Ecto neural progenitor cell (in vitro differentiated cells): ENCODE measurements at places on chromosomes 3 and 15.

GRCh38 chr3:131109156-131109555 is 82.5 kb downstream of the NEK11 start:
- no peak for DNase-seq

- no peak for DNase-seq
These were observed 38.8 kb upstream of the RNF7 start for GRCh38 chr3:141699324-141699723.

DNA sequence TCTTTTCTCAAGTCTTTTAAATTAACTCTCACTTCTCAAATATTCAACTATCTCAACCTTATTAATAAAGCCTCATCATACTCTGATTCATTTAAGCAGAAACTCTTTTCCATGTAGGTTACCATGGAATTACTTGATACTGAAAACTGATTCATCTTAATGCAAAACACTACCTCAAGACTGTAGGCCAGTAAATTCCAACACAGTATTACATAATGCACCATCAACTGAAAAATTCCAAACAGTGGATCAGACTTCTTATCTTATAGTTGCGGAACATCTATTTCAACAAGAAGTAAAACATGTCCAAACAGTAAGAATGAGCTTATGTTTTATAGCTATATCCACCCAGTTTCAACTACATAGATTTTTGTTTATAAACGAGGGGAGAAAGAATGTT is 124.5 kb downstream of the PEAK1 start:
- no peak for DNase-seq

- DNase-seq = no peak
These were observed 249.9 kb downstream of the CACNA2D3 start for GRCh38 chr3:54372232-54372631.

DNA sequence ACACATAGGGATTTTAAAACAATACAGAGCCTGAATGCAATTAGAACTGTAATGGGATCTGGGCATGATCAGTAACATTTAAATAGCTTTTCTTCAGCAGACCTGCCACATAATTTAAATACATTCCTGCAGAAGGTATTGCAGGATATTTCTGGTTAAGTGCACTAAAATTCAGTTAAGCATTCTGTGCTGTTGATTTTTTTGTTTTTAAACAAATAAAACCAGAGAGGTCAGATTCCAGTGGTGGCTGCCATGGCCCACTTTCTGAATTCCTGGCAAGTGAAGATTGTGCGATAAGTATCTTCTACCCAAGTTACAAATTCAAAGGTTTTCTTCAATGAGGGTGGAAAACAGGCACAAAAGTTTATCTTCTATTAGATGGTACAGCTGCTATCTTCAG is 98.7 kb downstream of the RAP2B start:
- no peak for DNase-seq

DNA sequence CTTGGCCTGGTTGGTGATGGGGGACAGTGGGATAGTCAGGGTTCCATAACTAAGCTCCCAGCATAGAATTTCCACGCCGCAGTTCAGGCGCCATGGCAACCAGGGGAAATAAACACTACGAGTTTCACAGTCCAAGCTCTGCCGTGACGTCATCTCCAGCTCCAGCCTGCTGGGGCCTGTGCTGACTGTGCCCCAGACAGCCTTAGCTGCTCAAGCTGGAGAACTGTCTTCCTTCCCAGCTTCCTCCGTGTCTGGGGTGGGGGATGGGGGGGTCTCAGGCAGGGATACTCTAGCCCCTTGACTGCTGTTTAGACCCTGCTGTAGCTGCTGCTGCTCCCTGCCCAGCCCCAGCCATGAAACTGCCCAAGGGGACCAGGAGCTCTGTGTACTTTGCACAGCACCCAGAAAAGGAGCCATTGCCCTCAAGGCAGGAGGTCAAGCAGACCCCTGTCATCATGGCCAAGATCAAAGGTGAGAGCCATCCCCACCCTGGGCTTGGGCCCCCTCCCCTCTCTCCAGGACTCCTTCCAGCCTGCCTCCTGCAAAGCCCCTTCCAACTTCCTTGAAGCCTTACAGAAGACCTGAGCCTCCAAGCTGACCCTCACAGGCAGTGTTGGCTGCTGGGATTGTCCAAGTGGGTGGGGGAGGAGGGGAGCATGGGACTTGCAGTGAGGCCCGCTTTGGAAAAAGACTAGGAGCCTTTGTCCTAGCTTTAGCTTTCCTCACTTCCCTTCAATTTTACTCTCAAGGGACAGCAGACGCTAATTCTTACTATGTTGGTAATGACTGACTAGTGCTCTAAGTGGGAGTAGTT is 11.4 kb upstream of the CSPG4 start:
- no peak for DNase-seq

GRCh38 chr15:36622197-36622795 is 42.9 kb downstream of the CDIN1 start:
- no peak for DNase-seq

- no peak for DNase-seq
These were observed 273.1 kb downstream of the ULK4 start for GRCh38 chr3:41688595-41689380.

- DNase-seq = no peak
These were observed 12.8 kb upstream of the CFAP44 start for GRCh38 chr3:113454057-113454456.

DNA sequence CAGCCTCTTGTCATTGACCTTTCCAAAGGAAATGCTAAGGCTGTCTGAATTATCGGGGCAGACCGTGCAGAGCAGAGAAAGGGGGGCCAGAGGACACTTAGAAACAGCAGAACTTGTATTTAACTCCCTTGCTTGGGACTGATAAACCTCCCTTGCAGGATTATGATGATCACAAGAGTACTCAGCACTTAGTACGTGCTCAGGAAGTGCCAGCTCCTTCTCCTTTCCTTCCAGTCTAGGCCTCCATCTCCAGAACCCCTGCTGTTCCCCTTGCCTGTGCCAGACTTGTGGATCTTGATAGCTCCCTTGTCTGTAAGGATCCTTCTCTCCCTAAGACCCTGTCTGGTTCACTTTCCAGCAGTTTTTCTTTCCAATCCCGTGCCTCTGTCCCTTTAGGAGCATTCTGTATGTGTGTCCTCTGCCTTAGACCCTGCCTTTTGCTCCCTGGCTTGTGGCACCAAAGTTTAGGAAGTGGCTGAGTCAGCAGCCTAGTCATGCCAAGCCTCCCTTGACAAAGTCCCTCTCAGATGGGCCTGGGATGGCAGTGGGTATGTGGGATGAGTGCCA is 747 bp downstream of the SORD start:
- DNase-seq = no peak

GRCh38 chr3:177620073-177620472 is 422.8 kb upstream of the TBL1XR1 start:
- DNase-seq = no peak

- no peak for DNase-seq
These were observed at the start of gene LRRFIP2 for GRCh38 chr3:37174532-37175126. LRRFIP2 (minus strand) TSS chr3:37174582; CDS start chr3:37148983, 25,599 bp downstream.

DNA sequence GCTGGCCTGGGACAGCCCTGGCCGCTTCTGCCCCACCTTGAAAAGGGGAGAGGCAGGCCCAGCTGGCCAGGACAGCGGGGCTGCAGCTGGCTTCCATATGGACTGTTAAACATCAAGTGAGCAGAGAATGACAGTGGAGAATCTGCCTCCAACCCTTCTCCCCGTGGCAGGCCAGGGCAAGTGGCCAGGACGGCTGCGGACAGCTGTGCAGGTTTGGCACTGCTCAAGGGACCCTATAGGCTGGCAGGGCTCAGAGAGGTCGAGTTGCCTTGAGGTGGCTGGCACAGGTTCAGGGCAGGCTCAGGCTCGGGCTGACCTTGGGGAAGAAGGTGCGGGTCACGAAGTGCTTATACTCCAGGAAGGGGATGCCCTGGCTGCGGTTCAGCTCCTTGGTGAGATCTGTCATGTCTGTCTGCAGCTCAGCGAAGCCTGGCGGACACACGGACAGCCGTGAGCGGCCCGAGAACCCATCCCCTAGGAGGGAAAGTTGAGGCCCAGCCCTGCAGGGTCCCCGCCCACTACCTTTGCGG is 24.3 kb downstream of the H1-8 start:
- DNase-seq = no peak

DNA sequence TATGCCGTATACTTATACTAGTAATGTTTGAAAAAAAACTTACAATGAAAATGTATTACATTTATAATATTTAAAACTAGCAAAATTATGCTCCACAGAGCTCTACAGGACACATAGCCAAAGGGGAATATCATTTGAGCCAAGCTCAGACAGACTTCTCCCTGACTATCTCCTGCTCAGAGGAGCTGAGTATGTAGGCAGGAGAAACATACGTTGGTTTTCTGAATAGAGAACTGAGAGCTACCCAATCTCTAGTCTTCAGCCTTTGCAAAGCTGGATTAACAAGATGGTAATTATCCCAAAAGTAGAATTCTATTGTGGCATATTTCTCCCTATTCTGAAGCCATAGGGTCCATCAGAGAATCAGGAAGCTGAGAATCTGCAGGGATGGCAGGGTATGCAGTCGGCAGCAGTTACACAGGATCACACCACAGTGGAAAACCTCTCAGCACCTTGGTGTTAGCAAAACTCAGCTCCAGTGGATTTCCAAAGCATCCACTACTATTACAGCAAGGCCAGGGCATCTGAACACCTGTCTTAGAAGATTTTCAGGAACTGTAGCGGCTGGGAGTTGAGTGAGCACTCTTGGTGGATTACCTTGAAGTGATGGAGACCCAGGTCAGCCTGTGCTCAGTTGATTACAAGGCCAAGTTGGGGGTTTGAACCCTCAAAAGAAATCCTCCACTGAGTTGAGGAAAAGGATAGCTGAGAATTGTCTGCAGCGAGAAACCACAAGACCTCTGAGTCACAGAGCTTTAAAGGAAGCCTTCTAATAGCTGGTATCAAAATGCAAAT is 30.1 kb downstream of the GPR15 start:
- DNase-seq = no peak

GRCh38 chr3:197491923-197492664 is 63.7 kb downstream of the BDH1 start:
- no peak for DNase-seq

DNA sequence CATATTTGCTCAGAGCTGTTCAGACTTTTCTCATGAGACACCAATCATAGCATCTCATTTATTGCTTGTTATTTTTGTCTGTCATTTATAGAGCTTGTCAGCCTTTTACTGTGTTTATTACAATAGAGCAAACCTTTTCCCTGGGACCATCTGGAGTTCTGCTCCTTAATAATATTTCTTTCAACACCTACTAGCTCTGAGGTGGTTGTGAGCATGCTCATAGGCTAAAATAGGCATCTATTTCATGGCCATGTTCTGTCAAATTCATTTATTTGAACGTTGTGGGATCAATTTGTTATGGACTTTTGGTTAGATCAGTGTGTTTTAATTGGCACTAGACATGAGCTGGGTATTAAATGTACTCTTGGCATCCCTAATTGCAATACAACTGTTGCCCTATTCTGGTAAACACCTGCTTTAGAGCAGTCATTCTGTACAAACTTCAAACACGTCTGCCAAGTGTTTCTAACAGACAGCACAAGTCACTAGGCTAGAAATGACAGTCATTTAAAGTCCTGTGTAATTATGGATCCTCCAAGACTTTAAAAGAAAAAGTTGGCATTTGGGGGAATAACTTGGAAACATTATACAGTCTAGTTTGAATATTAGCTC is 766.3 kb downstream of the ZNF385D start:
- DNase-seq = no peak

DNA sequence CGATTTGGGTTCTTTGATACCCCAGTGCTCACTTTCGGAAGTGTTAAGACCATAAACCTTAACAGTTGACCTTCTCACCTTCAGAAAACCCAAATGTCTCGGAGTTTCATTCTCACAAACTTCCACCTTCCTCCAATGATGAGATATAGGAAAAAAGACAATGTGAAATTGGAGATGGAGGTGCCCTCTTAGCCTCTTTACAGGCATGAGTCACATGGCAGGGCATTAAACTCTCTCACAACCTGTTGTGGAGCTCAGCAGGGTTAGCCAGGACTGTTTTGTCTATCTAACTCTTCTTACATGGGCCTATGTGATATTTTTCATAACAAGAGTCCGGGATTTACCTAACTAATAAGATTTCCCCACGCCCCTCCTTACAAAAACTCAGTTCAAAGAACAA is 10.7 kb downstream of the AGTR1 start:
- DNase-seq = no peak

GRCh38 chr3:153681057-153681456 is 440.1 kb upstream of the ARHGEF26 start:
- no peak for DNase-seq

DNA sequence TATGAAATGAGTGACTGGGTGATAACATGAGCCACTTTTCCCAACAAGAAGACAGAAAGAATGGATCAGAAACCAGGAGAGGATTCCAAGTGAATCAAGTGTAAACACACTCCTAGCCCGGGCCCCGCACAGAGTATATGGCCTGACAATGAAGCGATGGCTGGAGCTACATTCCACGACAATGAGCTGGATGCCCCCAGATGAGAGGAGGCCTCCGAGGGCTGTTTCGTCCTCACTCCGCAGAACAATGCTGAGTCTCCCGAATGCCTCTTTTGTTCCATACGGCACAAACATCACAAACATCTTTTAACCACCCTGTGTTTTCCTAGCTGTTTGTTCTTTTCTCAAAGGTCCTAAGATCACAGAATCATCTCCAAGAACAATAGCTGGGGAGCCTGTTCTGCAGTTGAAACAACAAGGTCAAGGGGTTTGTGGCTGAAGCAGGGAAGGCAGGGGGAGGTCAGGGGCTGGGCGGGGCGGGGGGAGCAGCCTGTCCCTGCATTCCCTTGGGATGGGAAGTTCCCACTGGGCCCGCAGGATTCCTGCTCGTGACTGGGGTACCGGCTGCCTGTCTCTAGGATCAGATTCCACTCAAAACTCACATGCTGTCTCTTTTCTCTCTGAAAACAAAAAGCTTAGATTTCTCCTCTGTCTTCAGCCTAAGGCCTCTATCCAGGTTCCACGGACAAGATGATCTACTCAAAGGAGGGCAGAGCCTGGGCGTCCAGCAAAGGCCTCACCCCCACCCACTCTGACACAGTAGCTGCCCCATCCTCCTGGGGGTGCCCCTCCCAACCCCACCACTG is 151.3 kb downstream of the XXYLT1 start:
- DNase-seq = no peak

DNA sequence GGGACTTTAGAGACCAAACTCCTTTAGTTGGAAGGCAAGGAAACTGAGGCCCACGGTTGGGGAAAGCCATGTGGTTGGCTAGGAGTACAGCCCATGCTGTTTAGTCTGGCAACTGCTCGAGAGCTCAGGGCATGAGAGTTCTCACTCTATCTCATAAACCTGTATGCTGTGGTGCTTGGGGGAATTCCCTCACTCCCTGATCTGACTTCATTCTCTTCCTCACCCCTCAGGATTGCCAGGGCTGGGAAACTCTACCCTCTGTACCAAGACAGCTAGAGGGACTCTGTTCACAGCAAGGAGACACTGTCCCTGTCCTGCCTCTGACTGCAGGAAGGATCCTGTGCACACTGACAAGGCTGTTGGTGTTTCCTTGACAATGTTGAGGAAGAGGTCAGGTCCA is 230.2 kb downstream of the ZNF621 start:
- DNase-seq = no peak
